ENCODE measurements at places on chromosomes 4 and X. TPM values are rescaled to one million over a fixed set of nuclear protein-coding genes. Genes with fewer than 3 reads are reported as not detected.
A peak's percentile ranks its signal among the peaks of the same experiment; 100 is the strongest.

GRCh38 chrX:13023567-13023966 lies 20.9 kb downstream of the FAM9C start:
- no peak overlapping the region for H3K27ac ChIP-seq
- no peak for DNase-seq
- no peaks in the 10 kb centered on the region for H3K4me1 ChIP-seq
- H3K36me3 ChIP-seq: no peaks in the 10 kb centered on the region
- peaks cover 5% of the 10 kb centered on the region for H3K27me3 ChIP-seq

- H3K36me3 ChIP-seq: no peaks in the 10 kb centered on the region
- no peaks in the 10 kb centered on the region for H3K27me3 ChIP-seq
- H3K4me3 ChIP-seq: no peak overlapping the region
Measured at GRCh38 chr4:101660607-101661006, 129.9 kb upstream of the BANK1 start.

GRCh38 chr4:1992468-1993168 lies 16.2 kb downstream of the NELFA start:
- no peak overlapping the region for H3K27ac ChIP-seq
- peaks cover 6% of the 10 kb centered on the region for H3K4me1 ChIP-seq
- peaks cover 61% of the 10 kb centered on the region for H3K36me3 ChIP-seq
- no peak overlapping the region for H3K4me3 ChIP-seq
- H3K27me3 ChIP-seq: no peaks in the 10 kb centered on the region

GRCh38 chrX:150454508-150455214 lies 91.5 kb downstream of the MAMLD1 start:
- H3K36me3 ChIP-seq: no peaks in the 10 kb centered on the region
- DNase-seq: no peak
- H3K4me3 ChIP-seq: no peak overlapping the region
- no peak overlapping the region for H3K27ac ChIP-seq

- DNase-seq: no peak
- H3K4me1 ChIP-seq: no peaks in the 10 kb centered on the region
- H3K27me3 ChIP-seq: no peaks in the 10 kb centered on the region
Measured at GRCh38 chr4:27702730-27703431, 842.2 kb downstream of the STIM2 start.

- no peak overlapping the region for H3K4me3 ChIP-seq
- H3K36me3 ChIP-seq: no peaks in the 10 kb centered on the region
- no peaks in the 10 kb centered on the region for H3K4me1 ChIP-seq
- no peaks in the 10 kb centered on the region for H3K27me3 ChIP-seq
- DNase-seq: no peak
Measured at GRCh38 chr4:118920247-118920646, 31.6 kb downstream of the SYNPO2 start.

DNA sequence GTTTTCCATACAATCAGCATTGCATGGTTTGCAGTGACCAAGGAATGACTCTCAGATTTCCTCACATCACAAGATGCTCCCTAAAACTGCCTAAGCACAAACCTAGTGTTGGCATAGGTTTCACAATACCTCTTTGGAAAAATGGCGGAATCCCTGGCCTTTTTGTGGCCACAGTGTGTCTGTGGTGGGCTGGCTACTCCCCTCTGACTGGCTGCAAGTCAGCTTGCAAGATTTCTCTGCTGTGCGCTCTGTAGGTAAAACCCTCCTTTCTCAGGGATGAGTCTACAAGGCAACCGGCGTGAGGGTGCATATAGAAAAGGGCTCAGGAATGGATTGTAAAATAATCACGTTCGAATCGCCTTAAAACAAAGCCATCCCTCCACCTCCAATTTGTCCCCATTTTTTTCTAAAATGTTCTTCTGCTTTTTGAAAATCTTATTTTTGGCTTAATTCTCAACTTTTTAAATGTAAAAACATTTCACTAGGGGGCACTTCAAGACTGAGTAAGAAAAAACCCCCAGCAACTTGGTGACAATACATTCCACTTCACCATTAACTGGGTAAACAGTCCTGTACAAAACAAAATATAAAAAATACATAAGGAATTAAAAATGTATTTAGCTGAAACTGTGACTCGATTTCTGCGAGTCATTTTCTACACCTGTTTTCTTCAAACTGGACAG lies 235.6 kb downstream of the STIM2 start:
- H3K27me3 ChIP-seq: peaks cover 3% of the 10 kb centered on the region
- DNase-seq: no peak
- peaks cover 12% of the 10 kb centered on the region for H3K4me1 ChIP-seq
- no peak overlapping the region for H3K27ac ChIP-seq

GRCh38 chr4:146465628-146466027 lies 56.1 kb downstream of the SLC10A7 start:
- H3K27ac ChIP-seq: no peak overlapping the region
- no peaks in the 10 kb centered on the region for H3K27me3 ChIP-seq
- H3K4me1 ChIP-seq: no peaks in the 10 kb centered on the region
- no peak for DNase-seq
- H3K36me3 ChIP-seq: no peaks in the 10 kb centered on the region

GRCh38 chr4:58749206-58749605 lies 1639.0 kb upstream of the IGFBP7 start:
- H3K27me3 ChIP-seq: no peaks in the 10 kb centered on the region
- no peak for DNase-seq
- H3K4me1 ChIP-seq: no peaks in the 10 kb centered on the region
- H3K36me3 ChIP-seq: no peaks in the 10 kb centered on the region
- no peak overlapping the region for H3K4me3 ChIP-seq

DNA sequence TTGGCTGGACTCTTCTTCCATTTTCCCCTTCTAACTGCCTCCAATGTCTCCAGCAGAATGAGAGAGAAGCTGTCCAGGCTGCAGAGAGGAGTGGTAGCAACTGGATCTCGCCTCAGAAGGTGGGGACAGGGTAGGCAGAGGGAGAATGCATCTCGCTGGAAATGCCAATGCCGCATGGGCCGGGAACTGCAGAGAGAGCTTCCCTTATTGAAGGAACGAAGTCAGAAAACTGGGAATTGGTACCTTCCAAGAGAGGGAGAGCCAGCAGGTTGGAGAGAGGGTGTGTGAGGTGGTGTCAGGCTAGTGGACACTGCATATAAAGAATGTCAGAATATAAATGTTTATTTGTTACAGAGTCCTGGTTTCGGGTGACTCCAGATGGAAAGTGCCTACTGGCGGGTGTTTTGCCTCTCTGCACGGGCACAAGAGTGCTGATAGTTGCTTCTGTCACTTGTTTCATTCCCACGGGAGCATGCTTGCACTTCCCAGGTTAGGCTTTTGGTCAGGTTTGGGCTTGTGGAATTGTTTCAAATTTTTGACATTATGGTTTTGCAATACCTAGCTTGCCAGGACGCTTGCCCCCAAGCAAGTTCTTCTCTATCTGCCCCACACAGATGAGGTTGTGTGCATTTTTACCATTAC lies 156.8 kb upstream of the STS start:
- no peaks in the 10 kb centered on the region for H3K4me1 ChIP-seq
- H3K27me3 ChIP-seq: no peaks in the 10 kb centered on the region
- no peaks in the 10 kb centered on the region for H3K36me3 ChIP-seq
- no peak overlapping the region for H3K27ac ChIP-seq

GRCh38 chr4:155073852-155074251 lies 134.6 kb upstream of the NPY2R start:
- H3K36me3 ChIP-seq: no peaks in the 10 kb centered on the region
- H3K4me3 ChIP-seq: no peak overlapping the region
- no peak for DNase-seq

GRCh38 chr4:88609387-88609786 lies 17.1 kb downstream of the HERC3 start:
- H3K4me3 ChIP-seq: no peak overlapping the region
- H3K27ac ChIP-seq: no peak overlapping the region
- H3K27me3 ChIP-seq: no peaks in the 10 kb centered on the region
- H3K4me1 ChIP-seq: no peaks in the 10 kb centered on the region
- DNase-seq: no peak
- peaks cover 13% of the 10 kb centered on the region for H3K36me3 ChIP-seq

DNA sequence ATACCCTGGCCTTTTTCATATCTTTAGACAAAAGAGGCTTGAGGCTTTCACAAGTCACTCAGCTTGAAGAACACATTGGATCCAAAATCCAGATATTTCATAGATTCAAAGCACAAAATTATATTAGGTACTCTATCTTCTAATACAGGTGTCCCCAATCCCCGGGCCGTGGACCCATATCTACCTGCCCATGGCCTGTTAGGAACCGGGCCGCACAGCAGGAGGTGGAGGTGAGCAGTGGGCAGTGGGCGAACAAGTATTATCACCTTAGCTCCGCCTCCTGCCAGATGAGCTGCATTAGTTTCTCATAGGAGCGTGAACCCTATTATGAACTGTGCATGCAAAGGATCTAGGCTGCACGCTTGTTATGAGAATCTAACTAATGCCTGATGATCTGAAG lies 18.7 kb downstream of the YIPF7 start:
- no peak for DNase-seq
- no peak overlapping the region for H3K4me3 ChIP-seq
- no peaks in the 10 kb centered on the region for H3K36me3 ChIP-seq

DNA sequence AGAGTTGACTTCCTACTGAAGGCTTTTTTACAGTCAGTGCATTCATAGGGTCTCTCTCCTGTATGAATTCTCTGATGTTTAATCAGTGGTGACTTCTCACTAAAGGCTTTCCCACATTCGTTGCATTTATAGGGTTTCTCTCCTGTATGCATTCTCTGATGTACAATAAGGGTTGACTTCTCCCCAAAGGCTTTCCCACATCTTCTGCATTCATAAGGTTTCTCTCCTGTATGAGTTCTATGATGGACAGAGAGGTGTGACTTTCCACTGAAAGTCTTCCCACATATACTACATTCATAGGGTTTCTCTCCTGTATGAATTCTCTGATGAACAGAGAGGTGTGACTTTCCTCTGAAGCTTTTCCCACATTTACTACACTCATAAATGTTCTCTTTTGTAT lies 45.2 kb downstream of the ZNF674 start:
- H3K4me3 ChIP-seq: no peak overlapping the region
- no peak for DNase-seq
- H3K36me3 ChIP-seq: no peaks in the 10 kb centered on the region
- no peaks in the 10 kb centered on the region for H3K27me3 ChIP-seq
- H3K4me1 ChIP-seq: no peaks in the 10 kb centered on the region
- no peak overlapping the region for H3K27ac ChIP-seq

DNA sequence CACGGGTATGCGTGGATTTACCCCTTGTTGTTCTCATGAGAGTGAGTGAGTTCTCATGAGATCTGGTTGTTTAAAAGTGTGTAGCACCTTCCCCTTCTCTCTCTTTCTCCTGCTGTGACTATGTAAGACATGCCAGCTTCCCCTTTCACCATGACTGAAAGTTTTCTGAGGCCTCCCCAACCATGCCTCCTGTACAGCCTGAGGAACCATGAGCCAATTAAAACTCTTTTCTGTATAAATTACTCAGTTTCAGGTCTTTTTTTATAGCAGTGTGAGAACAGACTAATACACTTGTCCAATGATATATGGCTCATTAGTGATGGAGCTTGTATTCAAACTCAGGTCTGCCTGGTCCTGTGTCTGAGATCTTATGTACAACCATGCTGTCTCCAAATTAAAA lies 28.5 kb upstream of the RTL3 start:
- no peak overlapping the region for H3K27ac ChIP-seq
- no peak for DNase-seq
- H3K4me1 ChIP-seq: no peaks in the 10 kb centered on the region
- no peak overlapping the region for H3K4me3 ChIP-seq

- DNase-seq: no peak
- peaks cover 5% of the 10 kb centered on the region for H3K4me1 ChIP-seq
- H3K4me3 ChIP-seq: peak within 1 kb of the TSS; percentile 77
- no peaks in the 10 kb centered on the region for H3K36me3 ChIP-seq
Measured at GRCh38 chr4:173168396-173169177, at the start of gene GALNT7. Gene GALNT7 (plus strand): TSS chr4:173168811. CDS start chr4:173168836, 25 bp downstream.

GRCh38 chr4:3520276-3520675 lies 11.9 kb downstream of the LRPAP1 start:
- H3K27me3 ChIP-seq: no peaks in the 10 kb centered on the region
- peaks cover 100% of the 10 kb centered on the region for H3K36me3 ChIP-seq
- peaks cover 16% of the 10 kb centered on the region for H3K4me1 ChIP-seq
- no peak overlapping the region for H3K27ac ChIP-seq
- DNase-seq: no peak

DNA sequence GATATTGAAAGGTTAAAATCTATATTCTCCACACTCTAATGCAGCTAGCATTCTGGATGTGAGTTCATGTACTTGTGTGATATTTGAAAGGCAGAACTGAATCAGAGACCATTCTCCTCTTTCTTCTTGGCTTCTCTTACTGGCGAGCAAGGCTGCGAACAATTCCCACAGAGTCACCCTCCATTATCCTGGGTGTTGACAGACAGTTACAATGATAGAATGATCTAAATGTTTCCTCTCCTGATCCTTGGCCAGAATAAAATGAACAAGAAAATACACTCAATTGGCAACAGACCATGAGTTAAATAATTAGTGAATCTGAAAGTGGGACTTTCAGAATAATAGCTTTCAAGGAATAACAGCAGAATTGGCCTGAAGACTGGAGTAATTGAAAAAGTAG lies 342.8 kb downstream of the RAPGEF2 start:
- H3K27ac ChIP-seq: no peak overlapping the region
- H3K27me3 ChIP-seq: no peaks in the 10 kb centered on the region
- no peak overlapping the region for H3K4me3 ChIP-seq
- H3K36me3 ChIP-seq: no peaks in the 10 kb centered on the region
- DNase-seq: no peak

- no peak overlapping the region for H3K4me3 ChIP-seq
- H3K27ac ChIP-seq: no peak overlapping the region
- H3K4me1 ChIP-seq: peaks cover 3% of the 10 kb centered on the region
Measured at GRCh38 chrX:131046596-131046995, 11.6 kb upstream of the ARHGAP36 start.

The SHROOM4 gene
- 12.8 TPM for total RNA-seq

The NHSL2 gene
- 9.3 TPM for total RNA-seq

The SEL1L3 gene
- 27.5 TPM for total RNA-seq

The NPY1R gene
- total RNA-seq: 12.2 TPM

The ZAR1 gene
- not detected for total RNA-seq

The APLN gene
- 4.7 TPM for total RNA-seq

The TAB3 gene
- total RNA-seq: 19.0 TPM

The SSX2B gene
- total RNA-seq: not detected

The ASB12 gene
- total RNA-seq: 0.30 TPM

The CXorf49 gene
- total RNA-seq: 0.88 TPM

The NPY2R gene
- total RNA-seq: 0.39 TPM

The NPNT gene
- 26.1 TPM for total RNA-seq

The SPP1 gene
- total RNA-seq: 589 TPM

The ADH1A gene
- 0.11 TPM for total RNA-seq

The CACNA1F gene
- under 0.01 TPM for total RNA-seq

The ABLIM2 gene
- total RNA-seq: 33.3 TPM

The ENPEP gene
- 5.0 TPM for total RNA-seq

The USP17L5 gene
- not detected for total RNA-seq

The KLHL13 gene
- total RNA-seq: 34.7 TPM

The MAP7D3 gene
- total RNA-seq: 8.5 TPM

The HTR2C gene
- total RNA-seq: 47.4 TPM

The GABRQ gene
- 6.4 TPM for total RNA-seq

The SPANXN3 gene
- total RNA-seq: not detected

The FAM149A gene
- 23.9 TPM for total RNA-seq

The XAGE1B gene
- not detected for total RNA-seq

Measured in spinal cord (tissue), 10 donors.